ENCODE measurements at places on chromosomes 1 and 21. TPM values are rescaled to one million over a fixed set of nuclear protein-coding genes. Genes with fewer than 3 reads are reported as not detected.

The AURKAIP1 gene
- total RNA-seq = 43.5 TPM

The DNAJC28 gene
- total RNA-seq = 1.3 TPM

The TSACC gene
- not detected for total RNA-seq

The CLDN8 gene
- total RNA-seq = 3.1 TPM

The RNF220 gene
- 65.2 TPM for total RNA-seq

The AGMAT gene
- total RNA-seq = 0.23 TPM

The S100A1 gene
- total RNA-seq = not detected

The HMGCL gene
- total RNA-seq = 47.6 TPM

The SYT14 gene
- total RNA-seq = 0.23 TPM

The KIAA0040 gene
- total RNA-seq = 35.1 TPM

The COA7 gene
- total RNA-seq = 20.4 TPM

The BARHL2 gene
- total RNA-seq = not detected

The SH2D1B gene
- total RNA-seq = 0.61 TPM

The GJB4 gene
- total RNA-seq = 0.12 TPM

The FMO2 gene
- 165 TPM for total RNA-seq

The NEGR1 gene
- total RNA-seq = 7.3 TPM

The CA6 gene
- total RNA-seq = not detected

The APCS gene
- total RNA-seq = not detected

The KRTAP13-2 gene
- total RNA-seq = not detected

All from lung (tissue), 17 donors.